Chondrocyte (in vitro differentiated cells): ENCODE measurements at places on chromosomes 3 and 15. TPM values are rescaled to one million over a fixed set of nuclear protein-coding genes. Genes with fewer than 3 reads are reported as not detected.

DNA sequence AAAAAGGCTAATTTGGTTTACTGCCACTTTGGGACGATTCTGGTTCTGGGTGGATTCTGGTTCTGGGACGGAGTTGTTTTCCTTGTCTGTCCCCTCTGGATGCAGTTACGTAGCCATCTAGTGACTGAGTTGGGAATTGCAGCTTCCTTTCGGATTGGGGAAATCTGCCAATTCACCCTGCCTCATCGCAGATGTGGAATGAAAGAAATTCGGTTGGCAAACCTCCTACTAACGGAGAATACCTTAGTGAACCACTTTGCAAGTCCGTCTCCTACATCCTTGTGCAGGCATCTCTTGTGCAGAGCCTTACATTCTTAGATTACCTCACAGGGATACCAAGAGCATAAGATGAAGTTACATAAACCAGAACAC lies 31.5 kb upstream of the AP4E1 start:
- DNase-seq: no peak

DNA sequence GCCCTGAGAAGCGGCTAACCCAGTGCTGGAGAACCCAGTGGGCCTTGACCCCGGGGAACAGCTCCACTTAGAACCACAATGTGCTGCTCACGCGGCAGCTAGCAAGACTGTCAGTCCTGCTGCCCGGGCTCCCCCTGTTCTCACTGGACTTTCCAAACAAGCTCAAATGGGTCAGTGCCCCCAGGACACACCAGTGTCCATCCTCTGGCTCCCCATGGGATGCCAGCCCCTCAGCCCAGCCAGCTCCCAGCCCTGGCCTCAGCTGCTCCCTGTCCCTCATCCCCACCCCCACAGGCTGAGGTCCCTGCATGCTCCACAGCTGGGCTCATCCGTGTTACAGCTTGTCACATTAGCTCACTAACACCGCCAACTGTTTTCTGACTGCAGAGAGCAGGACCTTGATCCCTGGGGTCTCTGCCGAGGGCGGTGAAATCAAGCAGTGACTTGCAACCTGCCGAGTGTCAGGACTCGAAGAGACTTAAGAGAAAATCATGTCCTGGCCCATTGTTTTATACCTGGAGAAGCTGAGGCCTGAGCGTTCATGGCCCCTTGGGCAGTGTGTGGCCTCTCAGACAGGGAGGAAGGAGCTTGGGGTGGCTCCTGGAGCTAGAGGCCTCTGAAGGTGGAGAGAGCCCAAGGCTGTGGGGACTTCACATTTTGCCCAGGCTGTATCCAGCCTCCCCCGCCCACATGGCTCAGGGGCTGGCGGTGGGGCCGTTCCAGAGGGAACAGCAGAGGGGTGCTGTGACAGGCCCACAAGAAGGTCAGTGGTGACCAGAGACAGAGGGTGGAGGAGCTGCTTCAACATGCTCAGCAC lies 157.5 kb downstream of the MEGF11 start:
- DNase-seq: peak; percentile 73

DNA sequence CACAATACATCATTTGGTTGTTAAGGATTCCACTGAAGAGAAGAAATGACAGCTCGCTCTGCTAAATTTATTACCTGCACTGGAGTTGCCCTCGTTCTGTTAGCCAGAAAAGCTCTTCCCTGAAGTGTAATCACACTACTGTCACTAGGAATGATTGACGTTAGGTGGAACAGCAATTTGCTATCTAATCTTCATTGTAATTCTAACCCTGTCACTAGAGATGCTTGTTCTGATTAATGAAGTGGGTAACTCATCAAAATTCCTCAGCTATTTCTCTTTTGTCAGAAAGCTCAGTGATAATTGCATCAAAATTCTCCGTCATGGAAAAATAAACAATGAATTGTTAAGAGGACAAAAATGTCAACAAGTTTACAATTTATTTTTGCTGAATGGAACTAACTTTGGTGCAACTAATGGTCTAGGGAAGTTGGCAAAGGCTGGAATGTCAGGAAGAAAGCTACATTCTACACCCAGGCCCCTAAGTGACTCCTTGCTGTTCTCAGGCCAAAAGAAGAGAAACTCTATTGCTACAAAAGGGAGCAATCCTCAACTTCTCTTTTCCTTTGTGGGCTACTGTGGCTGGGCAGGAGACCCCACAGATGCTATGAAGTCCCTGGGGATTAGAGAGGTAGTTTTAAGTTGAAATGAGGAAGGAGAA lies 34.1 kb downstream of the CCDC191 start:
- no peak for DNase-seq

GRCh38 chr3:18113417-18113816 lies 311.7 kb downstream of the SATB1 start:
- no peak for DNase-seq

CKMT1B gene
- not detected in 3 replicates for total RNA-seq

GOLGA8N gene
- total RNA-seq: 6.8 to 17.8 TPM (median 7.8 TPM) in 3 replicates

TRPM1 gene
- total RNA-seq: not detected in 3 replicates

SPINT1 gene
- 0.87 to 2.0 TPM (median 0.87 TPM) in 3 replicates for total RNA-seq
